T-helper 9 cell (primary cell): ENCODE measurements at places on chromosomes 6 and 20.

GRCh38 chr20:45387274-45387673, 9.1 kb upstream of the TP53TG5 start:
- DNase-seq, result no peak

DNA sequence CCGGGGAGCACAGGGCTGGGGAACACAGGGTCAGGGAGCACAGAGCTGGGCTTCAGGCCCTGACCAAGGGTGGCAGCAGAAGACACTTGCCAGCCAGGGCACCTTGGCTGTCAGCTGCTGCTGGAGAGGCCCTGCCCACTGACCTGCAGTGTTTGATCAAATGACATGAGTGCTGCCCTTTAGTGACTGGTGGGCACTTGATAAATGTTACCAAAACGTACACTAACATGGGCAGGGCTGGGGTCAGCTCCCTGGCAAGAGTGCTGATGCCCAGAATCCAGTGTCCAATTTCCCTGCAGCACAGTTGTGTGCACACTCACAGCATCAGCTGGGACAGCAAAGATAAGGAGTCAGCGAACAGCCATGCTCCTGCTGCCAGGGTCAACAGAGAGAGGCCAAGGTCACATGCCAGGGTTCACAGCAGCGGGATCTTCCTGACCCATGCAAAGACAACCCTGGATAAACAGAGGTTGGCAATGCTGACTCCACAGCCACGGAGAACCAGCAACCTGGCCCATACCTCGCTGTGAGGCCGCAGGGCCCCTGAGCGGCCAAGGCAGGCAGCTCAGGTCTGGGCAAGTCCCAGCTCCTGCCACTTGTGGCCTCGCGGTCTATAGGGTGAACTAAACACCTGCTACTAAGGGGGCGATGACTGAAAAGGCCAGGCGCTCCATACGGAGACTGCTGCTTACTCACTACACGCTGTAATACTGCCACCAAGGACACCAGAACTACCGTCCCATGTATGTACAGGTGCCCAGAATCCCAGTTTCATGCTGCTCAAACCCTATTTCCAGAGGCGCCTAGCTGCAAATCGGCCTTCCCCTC, 46.3 kb downstream of the NINL start:
- DNase-seq, result no peak

DNA sequence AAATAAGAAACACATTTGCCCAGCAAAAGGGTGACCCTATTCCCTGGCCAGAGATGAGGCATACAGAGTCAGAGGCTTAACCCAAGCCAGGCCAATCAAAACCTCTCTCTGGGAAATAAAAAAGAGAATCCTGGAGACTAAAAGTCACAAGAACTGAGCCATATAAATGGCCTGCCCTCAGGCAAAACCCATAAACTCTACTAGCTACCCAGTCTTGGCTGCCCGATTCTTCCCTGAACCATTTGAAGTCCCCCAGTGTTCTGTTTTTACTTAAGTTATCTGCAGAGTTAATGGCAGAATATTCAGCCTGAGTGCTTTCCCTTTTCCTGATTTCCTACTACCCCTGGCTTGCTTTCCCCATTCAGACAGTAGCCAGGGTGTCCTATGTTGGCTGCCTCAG, 13.9 kb downstream of the KCNK15 start:
- no peak for DNase-seq

- no peak for DNase-seq
These were observed 216.9 kb downstream of the EYA2 start for GRCh38 chr20:47111576-47111975.

- no peak for DNase-seq
These were observed 32.3 kb upstream of the OVOL2 start for GRCh38 chr20:18090044-18090443.

GRCh38 chr6:29552512-29553051, 7.0 kb downstream of the UBD start:
- no peak for DNase-seq

DNA sequence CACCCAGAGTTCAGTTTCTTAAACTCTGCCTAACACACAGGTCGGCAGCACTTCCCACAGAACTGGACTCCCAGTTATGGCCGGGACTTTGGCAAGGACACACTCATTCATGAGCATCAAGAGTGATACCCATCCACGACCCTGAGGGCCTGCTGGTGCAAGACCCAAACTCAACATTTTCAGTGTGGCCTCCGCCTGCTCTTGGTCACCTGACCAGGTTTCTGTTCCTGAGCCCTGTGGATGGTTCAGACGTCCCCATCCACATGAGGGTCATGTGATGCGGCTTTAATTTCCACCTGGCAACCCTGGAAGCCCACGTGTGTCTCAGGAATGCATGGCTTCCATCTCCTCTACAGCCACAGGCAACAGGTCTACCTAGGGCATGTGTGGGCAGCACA, 245.3 kb downstream of the DLL1 start:
- DNase-seq, result no peak

DNA sequence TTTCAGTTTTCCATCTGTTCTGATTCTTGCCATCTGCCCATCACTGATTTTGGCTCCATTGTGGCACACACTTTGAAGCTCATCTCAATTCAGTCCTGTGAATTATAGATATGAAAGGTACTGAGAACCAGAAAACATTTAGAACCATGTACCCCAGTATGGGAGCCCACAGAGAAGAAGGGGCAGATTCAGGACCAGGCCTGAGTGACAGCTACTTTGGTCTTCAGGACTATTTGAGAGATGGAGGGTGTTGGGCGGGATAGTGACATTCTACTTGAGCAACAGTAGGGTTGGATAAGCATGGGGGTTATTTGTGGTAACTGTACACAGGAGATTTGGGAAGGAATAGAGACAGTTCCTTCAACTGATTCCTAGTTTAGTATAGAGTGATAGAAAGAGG, 259.2 kb upstream of the MANEA start:
- no peak for DNase-seq

GRCh38 chr20:40390654-40391053, 298.4 kb downstream of the MAFB start:
- DNase-seq, result no peak

DNA sequence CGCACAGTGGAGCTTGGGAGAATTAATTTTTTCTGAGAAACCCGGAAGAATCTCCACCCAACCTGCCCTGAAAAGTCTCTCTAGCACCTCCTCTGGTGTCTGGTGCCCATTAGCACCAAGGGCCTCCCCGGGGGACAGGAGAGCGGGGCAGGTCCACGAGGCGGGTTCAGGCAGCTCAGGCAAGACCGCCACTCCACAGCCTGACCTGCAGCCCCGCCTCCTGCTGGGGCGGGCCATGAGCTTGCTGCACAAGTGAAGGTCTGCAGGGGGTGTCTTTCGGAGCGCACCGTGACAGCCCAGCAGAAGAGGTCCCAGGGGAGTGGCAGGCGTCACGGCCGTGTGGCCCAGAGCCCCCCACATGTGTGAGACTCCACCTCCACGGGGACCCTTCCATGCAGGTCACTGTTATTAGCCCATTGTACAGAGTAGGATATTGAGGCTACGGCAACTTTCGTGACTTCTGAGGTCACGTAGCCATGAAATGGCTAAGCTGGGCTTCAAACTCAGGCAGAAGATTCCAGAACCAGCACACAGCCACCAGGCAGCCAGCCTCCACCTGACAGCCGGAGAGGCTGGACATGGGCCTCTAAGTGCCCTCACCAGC, 63.9 kb upstream of the SLCO4A1 start:
- DNase-seq, result no peak

GRCh38 chr6:96257751-96258150, 242.0 kb downstream of the FUT9 start:
- DNase-seq, result no peak

DNA sequence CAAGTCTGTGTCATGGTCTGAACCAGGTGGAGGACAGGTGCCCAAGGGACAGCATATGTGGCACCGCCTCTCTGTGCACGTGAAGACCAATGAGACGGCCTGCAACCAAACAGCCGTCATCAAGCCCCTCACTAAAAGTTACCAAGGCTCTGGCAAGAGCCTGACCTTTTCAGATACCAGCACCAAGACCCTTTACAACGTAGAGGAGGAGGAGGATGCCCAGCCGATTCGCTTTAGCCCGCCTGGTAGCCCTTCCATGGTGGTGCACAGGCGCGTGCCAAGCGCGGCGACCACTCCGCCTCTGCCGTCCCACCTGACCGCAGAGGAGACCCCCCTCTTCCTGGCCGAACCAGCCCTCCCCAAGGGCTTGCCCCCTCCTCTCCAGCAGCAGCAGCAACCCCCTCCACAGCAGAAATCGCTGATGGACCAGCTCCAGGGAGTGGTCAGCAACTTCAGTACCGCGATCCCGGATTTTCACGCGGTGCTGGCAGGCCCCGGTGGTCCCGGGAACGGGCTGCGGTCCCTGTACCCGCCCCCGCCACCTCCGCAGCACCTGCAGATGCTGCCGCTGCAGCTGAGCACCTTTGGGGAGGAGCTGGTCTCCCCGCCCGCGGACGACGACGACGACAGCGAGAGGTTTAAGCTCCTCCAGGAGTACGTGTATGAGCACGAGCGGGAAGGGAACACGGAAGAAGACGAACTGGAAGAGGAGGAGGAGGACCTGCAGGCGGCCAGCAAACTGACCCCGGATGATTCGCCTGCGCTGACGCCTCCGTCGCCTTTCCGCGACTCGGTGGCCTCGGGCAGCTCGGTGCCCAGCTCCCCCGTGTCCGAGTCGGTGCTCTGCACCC, 109.5 kb upstream of the RAB32 start:
- no peak for DNase-seq

DNA sequence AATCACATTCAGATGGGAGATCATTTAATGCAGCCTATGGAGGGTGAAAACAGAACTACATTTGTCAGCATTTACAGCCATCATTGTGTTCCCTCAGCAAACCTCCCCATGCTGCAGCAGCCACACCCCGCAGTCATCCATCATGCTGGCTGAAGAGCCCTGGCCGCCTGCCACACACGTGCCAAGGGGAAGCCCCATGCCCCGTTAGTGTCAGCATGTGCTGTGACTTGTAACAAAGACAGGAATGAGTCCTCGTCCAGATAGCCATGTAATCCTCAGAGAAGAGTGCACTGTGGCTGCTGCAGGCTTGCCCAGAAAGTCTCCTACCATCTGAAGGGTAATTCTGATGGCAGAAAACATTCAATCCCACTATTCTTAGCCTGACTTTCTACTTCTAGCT, 1097.8 kb downstream of the KIF16B start:
- DNase-seq, result no peak

GRCh38 chr6:6039946-6040509, 33.3 kb upstream of the NRN1 start:
- no peak for DNase-seq

DNA sequence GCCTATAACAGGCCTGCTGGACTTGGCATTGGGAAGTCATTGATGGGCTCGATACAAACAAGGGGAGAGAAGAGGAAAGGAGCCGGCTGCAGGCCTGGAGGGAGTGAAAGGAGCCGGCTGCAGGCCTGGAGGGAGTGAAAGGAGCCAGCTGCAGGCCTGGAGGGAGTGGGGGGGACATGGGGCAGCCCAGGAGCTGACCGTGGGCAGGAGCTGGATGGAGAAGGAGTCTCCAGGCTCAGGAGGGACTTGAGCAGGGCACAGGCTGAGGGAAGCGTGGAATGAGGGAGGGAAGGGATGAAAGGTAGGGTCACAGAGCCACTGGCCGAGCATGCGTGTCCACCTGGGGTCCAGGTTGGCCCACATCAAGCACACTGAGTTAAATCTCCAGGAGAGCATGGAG, 32.0 kb downstream of the RPP40 start:
- DNase-seq, result no peak

- DNase-seq, result no peak
These were observed 20.7 kb upstream of the SH3BGRL2 start for GRCh38 chr6:79610306-79611009.

DNA sequence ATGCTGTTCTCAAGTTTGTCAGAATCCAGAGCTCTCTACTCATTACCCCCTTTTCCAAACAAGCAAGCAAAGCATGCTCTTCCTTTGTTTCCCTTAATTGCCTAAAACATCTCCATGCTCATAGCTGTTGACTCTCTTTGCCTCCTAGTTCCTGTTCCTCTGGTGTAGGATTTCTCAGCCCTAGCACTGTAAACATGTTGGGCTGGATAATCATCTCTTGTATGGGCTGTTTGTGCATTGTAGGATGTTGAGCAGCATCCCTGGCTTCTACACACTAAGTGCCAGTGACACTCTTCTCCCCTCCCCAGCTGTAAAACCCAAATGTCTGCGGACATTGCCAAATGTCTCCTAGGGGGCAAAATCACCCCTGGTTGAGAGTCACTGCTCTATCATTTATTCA, 14.0 kb downstream of the PPARD start:
- DNase-seq, result no peak

DNA sequence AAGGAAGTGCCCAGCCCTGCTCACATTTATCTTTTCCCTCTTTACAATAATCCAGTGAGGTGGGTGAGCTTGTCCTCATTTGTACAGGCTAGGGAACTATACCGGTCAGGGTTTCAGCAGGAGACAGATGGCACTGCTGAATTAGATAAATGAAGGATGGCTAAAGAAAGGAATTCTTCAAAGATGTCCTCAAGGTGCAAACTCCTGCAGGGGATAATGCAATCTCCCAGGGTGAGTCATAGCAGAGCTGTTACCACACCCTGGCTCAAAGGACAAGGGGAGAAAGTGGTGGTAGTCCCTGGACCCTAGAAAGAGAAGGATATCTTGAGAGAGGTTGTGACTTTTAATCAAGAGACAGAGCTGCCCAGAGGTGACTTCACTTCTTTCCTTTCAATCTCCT, 66.7 kb downstream of the RFPL4B start:
- no peak for DNase-seq

- no peak for DNase-seq
These were observed 136.0 kb downstream of the HFE start for GRCh38 chr6:26223228-26223627.

DNA sequence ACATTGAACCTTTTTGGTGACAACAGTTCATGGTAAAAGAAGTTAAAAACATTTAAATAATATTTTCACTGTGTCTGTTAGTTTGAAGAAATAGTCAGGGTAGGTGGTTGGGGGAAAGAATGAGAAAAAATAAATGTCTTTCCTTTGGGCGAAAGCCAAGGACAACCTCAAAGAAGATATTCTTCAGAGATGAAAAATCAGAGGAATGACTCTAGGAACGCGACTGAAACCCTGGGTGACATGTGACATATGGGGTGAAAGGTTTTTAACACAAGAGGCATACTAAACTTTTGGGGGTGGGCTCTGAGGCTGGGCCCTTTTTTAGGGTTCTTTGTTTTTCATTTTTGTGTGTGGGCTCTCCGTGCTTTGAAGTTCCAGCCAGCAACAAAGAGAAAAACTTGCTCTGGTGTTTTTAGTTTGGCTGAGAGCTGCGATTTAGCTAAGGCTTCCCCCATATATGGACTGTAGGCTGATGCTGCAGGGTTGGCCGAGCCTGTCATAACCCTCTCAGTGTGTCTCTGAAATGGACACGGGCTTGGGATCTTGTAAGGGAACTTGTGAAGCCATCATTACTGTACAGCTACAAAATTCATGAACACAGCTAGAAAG, 610.1 kb upstream of the ARID1B start:
- DNase-seq, result no peak

GRCh38 chr6:24357336-24358218, at the start of gene DCDC2:
TSS of gene DCDC2 (minus strand) at chr6:24358059. CDS start at chr6:24357750, 309 bp downstream.
- peak; percentile 23 for DNase-seq
